Aorta (tissue), 5 donors: ENCODE measurements at places on chromosomes 7 and 10. TPM values are rescaled to one million over a fixed set of nuclear protein-coding genes. Genes with fewer than 3 reads are reported as not detected.

DNA sequence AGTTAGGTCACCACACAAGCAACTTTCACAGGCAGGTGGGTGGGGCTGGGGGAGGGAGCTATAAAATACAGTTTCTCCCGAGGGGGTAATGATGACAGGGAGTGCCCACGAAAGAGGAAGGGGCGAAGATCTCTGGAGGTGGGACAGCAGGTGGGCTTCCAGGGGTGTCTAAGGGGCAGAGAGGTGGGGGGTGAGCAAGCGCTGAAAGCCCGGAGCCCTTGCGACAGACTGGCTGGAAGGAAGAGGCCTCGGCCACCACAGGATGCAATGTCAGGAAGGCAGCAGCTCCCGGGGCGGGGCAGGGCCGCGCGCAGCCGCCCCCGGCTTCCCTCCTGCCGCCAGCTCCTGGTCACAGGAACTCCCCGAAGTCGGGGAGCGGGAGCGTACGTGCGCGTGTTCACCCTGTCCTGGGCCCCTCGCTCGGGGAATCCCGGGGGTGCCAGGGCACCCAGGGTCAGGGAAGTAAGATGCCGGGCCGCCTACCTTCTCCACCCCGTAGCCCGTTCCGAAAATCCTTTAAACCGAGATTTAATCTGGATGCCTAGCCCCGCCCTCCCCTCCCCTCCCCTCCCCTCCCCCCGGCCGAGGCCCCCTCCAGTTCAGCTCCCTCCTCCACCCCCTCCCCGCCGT lies 105.2 kb upstream of the PPIF start:
- DNase-seq = peak; percentile 89
- no peak overlapping the region for H3K27ac ChIP-seq
- no peaks in the 10 kb centered on the region for H3K27me3 ChIP-seq
- no peaks in the 10 kb centered on the region for H3K4me1 ChIP-seq
- no peaks in the 10 kb centered on the region for H3K36me3 ChIP-seq

The AGR2 gene
- total RNA-seq = not detected

The SPDYE8 gene
- not detected for total RNA-seq

The CCL24 gene
- total RNA-seq = 1.1 TPM

The CDK6 gene
- 26.0 TPM for total RNA-seq

- no peaks in the 10 kb centered on the region for H3K36me3 ChIP-seq
- no peaks in the 10 kb centered on the region for H3K27me3 ChIP-seq
- no peaks in the 10 kb centered on the region for H3K4me1 ChIP-seq
- no peak overlapping the region for H3K4me3 ChIP-seq
- peak; percentile 68 for DNase-seq
Measured at GRCh38 chr7:85041605-85042216, 145.1 kb downstream of the SEMA3D start.

DNA sequence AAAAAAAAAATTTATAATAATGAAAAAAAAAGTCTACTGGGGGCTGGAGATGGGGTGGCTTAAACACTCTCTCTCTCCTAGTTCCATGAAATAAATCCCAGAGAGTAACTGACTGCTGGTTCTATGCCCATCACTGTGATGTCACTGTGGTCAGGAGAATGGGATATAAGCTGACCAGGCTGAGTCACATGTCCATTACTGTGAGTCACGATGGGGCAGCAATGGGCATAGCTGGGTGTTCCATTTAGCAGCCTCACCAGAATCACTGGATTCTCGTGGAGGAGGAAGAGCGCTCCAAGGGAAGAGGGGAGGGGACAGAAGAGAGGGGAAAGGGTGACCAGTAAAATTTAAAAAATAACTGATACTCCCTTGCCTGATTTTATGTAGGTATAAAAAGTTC lies 37.1 kb downstream of the MASTL start:
- H3K36me3 ChIP-seq = no peaks in the 10 kb centered on the region
- no peak overlapping the region for H3K4me3 ChIP-seq
- H3K27me3 ChIP-seq = no peaks in the 10 kb centered on the region
- H3K27ac ChIP-seq = no peak overlapping the region
- H3K4me1 ChIP-seq = no peaks in the 10 kb centered on the region

DNA sequence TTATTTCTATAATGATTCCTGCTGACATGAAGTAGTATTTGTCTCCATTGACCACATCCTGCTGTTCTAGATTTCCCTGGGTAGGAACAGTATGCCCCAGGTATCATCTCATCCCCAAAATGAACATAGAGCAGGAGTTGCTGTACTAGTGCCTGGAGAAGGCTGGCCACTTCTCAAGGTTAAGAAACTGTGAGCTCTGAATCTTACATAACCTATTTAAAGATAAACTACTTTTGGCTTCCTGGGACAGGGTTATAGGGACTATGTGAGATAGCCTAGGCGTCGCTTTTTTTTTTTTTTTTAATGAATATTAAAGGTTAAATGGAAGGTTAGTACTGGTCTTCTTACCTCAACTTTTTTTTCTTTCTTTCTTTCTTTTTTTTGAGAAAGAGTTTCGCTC lies 103.0 kb downstream of the LRRC4 start:
- H3K27me3 ChIP-seq = no peaks in the 10 kb centered on the region
- no peak overlapping the region for H3K27ac ChIP-seq
- DNase-seq = no peak
- no peaks in the 10 kb centered on the region for H3K4me1 ChIP-seq
- peaks cover 2% of the 10 kb centered on the region for H3K36me3 ChIP-seq
- no peak overlapping the region for H3K4me3 ChIP-seq

GRCh38 chr7:117384688-117385362 lies 42.5 kb downstream of the ASZ1 start:
- H3K27me3 ChIP-seq = no peaks in the 10 kb centered on the region
- no peak for DNase-seq
- H3K36me3 ChIP-seq = no peaks in the 10 kb centered on the region
- no peaks in the 10 kb centered on the region for H3K4me1 ChIP-seq
- H3K4me3 ChIP-seq = no peak overlapping the region
